SK-MEL-5 (cell line): ENCODE measurements at places on chromosomes 6 and 20. TPM values are rescaled to one million over a fixed set of nuclear protein-coding genes. Genes with fewer than 3 reads are reported as not detected.

COL11A2 gene
- 0.42 and 0.98 TPM in 2 replicates for total RNA-seq

PRDM13 gene
- 2.6 and 3.5 TPM in 2 replicates for total RNA-seq

RBM24 gene
- 7.9 and 8.5 TPM in 2 replicates for total RNA-seq

SUN5 gene
- total RNA-seq = not detected in 2 replicates

PDYN gene
- not detected in 2 replicates for total RNA-seq

BHLHE23 gene
- not detected in 2 replicates for total RNA-seq

DNA sequence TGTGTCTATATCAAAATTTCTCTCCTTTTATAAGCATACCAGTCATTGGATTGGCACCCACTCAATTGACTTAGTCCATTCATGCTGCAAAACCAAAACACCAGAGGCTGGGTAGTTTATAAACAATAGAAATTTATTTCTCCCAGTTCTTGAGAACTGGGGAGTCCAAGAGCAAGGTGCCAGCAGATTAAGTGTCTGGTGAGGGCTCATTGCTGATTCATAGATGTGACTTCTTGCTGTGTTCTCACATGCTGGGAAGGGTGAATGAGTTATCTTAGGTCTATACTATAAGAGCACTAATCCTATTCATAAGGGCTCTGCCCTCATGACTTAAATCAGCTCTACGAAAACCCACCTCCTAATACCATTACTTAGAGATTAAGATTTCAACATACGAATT lies 501.4 kb downstream of the EPM2A start:
- DNase-seq = no peak

DNA sequence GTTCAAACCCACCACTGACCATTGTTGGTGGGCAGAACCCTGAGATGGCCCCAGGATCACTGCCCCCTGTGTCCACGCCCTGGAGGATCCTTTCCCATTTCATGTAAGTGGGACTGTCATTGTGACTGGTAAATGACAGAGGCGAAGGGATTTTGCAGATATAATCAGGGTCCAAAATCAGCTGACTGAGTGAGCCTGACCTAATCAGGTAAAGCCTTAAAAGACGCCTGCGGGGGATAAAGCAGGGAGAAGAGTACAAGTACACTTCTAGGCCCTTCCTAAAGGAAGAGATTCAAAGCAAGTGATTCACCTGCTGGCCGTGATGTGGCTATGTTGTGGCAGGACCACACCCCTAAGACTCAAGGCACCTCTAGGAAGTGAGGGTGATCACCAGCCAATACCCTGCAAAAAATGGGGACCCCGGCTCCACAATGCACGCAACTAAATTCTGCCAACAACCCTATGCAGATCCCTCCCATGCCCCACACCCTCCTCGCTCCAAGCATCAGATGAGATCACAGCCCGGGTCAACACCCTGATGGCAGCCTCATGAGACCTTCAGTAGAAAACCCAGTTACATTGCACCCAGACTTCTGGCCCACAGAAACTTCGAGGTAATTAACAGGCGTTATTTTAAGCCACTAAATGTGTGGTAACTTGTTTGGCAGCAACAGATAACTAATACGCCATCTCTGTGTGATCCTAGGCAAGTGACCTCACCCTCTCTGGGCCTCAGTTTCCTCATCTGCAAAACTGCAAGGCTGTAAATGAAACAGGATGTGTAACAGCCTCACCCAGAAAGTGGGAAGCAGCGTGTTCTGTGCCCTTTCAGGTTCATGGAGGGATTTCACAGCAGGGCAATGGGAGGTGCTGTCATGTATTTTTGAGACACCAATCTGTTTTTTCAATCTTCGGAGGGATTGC lies 11.3 kb downstream of the PREX1 start:
- DNase-seq = no peak

GRCh38 chr6:81735756-81736380 lies 16.6 kb downstream of the TENT5A start:
- no peak for DNase-seq

DNA sequence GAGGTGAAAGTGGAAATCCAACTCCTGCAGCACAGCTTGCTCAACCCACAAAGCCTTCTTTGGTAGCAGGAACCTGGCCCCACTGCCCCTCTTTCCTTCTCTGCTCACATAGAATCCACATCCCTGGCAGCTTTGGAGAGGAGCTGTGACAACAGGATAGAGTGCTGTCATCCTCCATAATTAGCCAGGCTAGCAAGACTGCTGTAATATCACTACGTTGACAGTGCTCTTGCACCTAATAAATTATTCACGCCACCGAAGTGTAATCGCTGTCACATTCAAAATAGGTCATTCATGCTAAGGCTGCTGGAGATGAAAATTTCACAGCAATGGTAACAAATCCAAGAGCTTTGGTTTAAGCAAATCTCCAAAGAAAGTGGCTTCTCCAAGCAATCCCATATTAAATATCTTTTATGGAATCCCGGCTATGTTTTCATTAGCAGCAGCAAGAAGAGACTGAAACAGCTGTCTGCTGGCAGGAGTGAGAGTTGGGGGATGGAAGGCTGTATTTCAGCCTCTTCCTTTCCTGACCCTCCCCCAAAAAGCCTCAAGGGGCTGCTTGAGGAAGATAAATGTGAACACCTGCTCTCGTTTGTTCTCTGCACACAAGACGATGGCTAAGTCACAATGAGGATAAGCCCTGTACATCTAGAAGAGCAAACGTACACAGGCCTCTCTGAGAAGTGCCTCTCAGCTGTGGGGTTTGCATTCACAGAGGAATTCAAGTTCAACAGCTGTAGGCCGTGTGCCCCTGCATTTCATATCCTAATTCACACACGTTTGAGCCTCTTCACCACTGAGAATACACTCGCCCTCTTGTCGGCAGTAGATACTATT lies 16.5 kb downstream of the RIPOR2 start:
- no peak for DNase-seq

DNA sequence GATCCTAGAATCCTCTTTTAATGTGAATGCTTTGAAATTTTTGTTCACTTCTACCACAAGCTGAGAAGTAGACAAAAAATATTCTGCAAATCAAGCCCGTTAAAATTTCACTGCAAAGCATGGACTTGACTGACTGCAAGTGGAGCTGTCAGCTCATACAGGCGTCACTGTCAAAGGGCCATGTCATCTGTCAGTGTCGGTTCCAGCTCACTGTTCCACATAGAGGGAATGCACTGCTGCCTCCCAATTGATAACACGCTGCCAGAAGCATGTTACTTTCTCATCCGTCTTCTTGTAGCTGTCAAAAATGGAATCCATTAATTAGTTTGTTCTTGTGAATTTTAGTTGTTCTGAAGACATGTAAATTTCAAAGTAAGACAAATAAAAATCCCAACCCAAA lies 50.4 kb upstream of the FBXL4 start:
- no peak for DNase-seq

DNA sequence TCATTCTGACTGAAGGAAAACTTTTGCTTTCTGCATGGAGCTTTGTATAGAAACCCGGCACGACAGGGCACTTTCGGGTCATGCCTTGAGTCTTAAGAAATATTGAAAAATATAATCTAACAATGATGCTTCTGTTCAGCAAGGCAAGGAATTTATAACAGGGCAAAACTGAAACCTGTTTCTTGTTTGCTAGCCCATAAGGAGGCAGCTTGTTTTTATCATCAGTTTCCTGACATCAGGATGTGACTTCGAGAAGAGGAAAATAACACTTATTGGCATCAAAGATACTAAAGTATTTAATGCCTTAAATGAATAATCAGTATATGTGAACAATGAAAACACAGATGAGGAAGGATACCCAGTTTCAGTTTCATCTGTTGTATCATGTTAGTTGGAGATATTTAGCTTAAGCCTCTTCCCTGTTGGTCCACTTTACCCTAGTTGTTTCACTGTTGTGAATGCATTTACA lies 146.5 kb downstream of the CDKAL1 start:
- peak; percentile 98 for DNase-seq

GRCh38 chr6:83019741-83020140 lies 45.9 kb downstream of the UBE3D start:
- DNase-seq = no peak

- DNase-seq = peak; percentile 50
Observed at GRCh38 chr6:13615792-13616120, 621 bp downstream of the NOL7 start.

GRCh38 chr20:51936377-51936776 lies 134.1 kb upstream of the SALL4 start:
- no peak for DNase-seq

DNA sequence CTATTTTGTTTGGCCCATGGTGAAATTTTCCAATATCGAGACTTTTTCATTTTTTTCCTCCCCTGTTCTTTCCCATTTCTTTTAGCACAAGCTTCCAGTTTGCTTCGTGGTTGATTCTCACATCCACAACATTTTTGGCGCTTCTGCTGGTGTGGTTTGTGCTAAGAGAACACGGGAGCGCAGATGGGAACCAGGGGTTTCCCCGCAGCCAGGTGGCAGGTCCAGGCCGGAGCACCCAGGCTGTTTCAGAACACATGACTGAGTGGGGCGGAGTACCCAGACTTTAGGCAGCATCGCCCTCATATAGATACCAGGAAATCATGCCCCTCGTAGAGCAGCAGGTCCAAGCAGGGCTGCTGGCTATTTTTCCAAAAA lies 58.0 kb downstream of the SYTL3 start:
- no peak for DNase-seq
